ENCODE measurements at places on chromosomes 5 and 9. TPM values are rescaled to one million over a fixed set of nuclear protein-coding genes. Genes with fewer than 3 reads are reported as not detected.

The ARHGEF37 gene
- 11.9 TPM for total RNA-seq

The CACFD1 gene
- total RNA-seq, result 17.4 TPM

The PSD2 gene
- 0.17 TPM for total RNA-seq

The MSMP gene
- not detected for total RNA-seq

The ADRB2 gene
- 5.2 TPM for total RNA-seq

The PLPPR1 gene
- 0.99 TPM for total RNA-seq

The SLC27A6 gene
- total RNA-seq, result 56.5 TPM

The GCNT4 gene
- 5.2 TPM for total RNA-seq

The NR2F1-AS1 gene
- 22.8 TPM for total RNA-seq

The FRMD3 gene
- 13.4 TPM for total RNA-seq

The TMED7 gene
- 88.8 TPM for total RNA-seq

The DMGDH gene
- 5.1 TPM for total RNA-seq

The ENTR1 gene
- total RNA-seq, result 30.5 TPM

The SLC34A3 gene
- total RNA-seq, result not detected

The ANKRD33B gene
- total RNA-seq, result 7.0 TPM

The ZBED3 gene
- total RNA-seq, result 11.3 TPM

The NCS1 gene
- total RNA-seq, result 105 TPM

The PAX5 gene
- total RNA-seq, result not detected

The FOXD4L3 gene
- total RNA-seq, result not detected

The CFAP157 gene
- total RNA-seq, result not detected

The NPDC1 gene
- total RNA-seq, result 118 TPM

The LCN10 gene
- 12.6 TPM for total RNA-seq

The PCDHA12 gene
- 1.7 TPM for total RNA-seq

The CDKN2B gene
- 9.9 TPM for total RNA-seq

The GABRA1 gene
- not detected for total RNA-seq

The CDK9 gene
- total RNA-seq, result 79.6 TPM

The TAS2R1 gene
- total RNA-seq, result not detected

The GPRIN1 gene
- total RNA-seq, result 0.42 TPM

All from esophagus muscularis mucosa (tissue), 4 donors.